Stimulated activated CD8-positive, alpha-beta memory T cell treated with anti-CD3 and anti-CD28 coated beads, Interleukin-4, amount 100 ng/mL, for 1 hour (primary cell): ENCODE measurements at places on chromosomes 11 and 22.

DNA sequence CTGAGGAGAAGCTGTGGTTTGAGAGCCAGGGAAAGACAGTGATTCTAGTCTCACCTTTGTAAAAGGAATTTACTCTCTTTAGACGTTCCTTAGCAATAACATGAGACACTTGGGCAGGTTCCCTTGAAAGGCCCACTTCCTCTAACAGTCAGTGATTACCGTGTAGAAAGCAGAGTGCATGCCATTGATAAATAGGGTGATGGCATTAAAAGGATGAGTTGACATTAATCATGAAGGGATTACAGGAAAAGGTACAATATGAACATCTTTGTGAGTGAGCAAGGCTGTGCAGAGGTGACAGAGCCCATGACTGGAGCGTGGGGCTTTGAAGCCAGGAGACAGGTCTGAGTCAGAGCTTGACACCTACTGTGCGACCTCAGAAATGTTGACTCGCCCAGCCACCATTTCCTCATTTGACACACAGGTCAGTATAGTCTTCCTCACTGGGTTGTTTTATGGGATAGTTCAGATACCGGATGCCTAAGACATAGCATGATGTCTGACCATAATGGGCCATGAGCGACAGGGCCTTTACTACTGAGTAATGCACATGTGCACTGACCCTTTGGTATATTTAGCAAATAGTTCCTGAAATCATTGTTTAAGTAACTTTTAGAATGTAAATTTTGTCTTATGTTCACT is 341.7 kb upstream of the MTNR1B start:
- no peak for DNase-seq

- DNase-seq = no peak
These were observed 150.2 kb downstream of the BRD1 start for GRCh38 chr22:49677495-49677889.

- no peak for DNase-seq
These were observed 56.6 kb upstream of the WNT7B start for GRCh38 chr22:46033256-46034200.

GRCh38 chr22:44570476-44571445 is 72.7 kb upstream of the RTL6 start:
- DNase-seq = no peak

DNA sequence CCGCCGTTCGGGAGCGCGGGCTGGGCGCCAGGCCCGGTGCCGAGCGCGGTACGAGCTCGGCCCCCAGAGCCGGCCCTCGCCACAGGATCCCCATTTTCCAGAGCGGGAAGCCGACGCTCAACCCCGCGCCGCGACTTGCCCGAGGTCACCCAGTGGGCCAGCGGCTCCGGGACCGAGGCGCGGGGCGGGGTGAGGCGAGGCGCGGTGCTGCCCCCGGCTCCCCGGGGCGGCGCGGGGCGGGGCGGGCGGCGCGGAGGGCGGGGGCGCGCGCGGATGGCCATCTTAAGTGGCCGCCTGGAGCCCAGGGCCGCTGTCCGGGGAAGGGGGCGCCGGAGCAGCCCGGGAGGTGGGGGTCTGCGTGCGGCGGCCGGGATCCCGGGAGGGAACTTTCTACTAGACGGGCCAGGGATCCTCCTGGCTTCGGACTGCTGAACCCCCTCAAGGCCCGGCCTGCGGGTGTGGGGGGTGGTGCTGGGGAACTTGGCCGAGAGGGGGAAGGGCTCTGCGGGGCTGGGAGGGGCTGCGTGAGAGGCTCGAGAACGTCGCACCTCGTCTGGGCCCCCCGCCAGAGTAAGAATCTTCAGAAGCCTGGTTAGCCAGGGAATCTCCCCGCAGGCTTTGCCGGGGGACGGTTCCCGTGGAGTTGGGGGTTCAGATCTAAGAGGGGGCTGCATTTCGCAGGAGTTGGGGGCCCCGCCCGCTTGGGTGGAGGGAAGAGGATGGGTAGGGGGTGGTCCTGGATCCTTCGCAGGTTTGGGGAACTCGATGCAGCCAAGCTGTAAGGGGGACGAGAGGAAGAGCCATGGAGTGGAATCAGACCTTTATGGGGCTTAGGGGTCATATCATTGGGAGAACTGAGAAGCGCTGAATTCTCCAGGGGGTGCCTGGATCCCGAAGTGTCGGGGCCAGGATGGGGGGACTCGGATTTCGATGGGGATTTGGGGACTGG is 678 bp upstream of the INPPL1 start:
- no peak for DNase-seq

- DNase-seq = no peak
These were observed 38.1 kb downstream of the DBX1 start for GRCh38 chr11:20122131-20122530.

DNA sequence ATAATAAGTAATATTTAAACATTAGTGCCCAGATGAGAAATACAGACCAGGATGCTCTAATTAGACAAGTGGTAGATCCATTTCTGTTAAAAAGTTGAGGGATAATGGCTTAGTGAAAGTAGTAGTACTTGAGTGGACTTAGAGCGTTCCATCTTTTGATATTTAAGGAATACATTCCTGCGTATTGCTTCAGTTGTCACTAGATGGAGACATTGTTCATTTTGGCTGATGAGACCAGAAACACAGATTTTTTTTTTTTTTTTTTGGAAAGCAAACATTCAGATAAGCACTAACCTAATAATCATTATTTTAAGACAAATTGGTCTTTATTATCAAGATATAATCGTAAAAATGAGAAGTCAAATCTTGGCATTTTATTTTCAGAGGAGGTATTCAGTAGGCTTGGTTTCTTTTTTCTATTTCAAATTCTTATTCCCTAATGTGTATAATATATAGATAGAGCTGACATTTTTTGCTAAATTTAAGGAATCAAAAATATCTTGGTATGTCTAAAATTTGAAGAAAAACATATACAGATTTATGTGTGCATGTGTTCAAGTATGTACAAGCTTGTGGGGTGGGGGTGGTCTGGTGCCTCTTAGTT is 92.9 kb downstream of the DYNC2H1 start:
- no peak for DNase-seq

GRCh38 chr22:37927637-37927936 is 21.5 kb downstream of the MICALL1 start:
- DNase-seq = no peak

DNA sequence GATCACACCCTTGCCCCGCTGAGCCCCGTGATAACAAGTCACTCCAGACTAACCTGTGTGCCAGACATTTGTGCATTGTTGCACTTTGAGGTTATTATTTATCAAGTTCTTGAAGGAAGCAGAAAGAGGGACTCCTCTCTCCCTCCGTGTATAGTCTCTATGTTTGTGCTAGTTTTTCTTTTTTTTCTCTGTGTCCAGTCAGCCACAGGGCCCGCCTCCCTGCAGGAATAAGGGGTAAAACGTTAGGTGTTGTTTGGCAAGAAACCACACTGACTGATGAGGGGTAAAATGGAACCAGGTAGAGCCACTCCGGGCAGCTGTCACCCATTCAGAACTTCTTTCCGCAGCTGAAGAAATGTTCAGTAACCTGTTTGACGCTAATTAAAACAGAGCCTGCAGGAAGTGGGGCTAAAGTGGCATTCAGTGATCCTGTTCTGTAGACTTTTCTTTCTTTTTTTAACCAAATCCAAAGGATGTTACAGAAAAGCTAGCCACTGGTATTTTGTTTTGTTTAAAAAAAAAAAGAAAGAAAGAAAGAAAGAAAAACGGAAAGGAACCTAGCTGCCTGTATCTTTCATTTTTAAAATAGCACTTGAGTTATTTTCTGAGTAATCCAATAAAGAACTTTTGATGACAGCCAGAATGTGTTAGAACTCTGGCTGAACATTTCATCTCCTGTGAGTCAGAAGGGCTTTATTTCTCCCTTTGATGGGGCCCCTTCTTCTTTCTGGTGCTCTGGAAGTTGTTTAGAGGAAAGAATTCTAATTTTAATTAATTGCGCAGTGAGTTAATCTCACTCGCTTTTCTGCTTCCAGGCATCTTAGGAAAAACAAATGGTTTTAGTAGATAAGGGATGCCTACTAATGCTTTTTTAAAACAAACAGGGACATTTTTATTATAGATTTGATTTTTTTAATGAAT is 58.2 kb downstream of the COMMD9 start:
- no peak for DNase-seq

DNA sequence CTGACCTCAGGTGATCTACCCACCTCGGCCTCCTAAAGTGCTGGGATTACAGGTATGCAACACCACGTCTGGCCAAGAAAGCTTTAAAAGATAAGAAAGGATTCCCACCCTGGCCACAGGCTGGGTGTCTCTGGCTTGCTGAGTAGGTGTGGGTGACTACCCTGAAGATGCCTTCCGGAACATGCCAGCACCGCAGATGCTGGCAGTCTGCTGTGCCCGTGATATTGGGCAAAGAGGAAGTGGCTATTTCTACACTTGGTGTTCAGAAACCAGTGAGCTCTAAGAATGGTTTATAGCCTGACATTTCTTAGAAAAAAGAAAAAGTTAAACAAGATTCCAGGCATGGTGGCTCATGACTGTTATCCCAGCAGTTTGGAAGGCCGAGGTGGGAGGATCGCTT is 6.1 kb downstream of the MRPL11 start:
- no peak for DNase-seq

DNA sequence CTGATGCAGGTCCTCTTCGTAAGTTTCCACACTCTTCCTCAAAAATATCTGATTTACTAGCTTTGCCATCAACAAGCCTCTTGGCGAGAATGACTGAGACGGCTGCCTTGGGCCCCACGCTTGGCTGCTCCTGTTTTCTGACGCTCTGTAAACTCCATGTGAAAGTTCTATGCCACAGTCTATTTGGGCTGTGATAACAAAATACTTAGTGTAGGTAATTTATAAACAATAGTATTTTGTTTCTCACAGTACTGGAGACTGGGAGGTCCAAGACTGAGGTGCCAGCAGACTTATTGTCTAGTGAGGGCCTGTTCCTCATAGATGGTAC is 123.2 kb upstream of the SORL1-AS1 start:
- DNase-seq = no peak

DNA sequence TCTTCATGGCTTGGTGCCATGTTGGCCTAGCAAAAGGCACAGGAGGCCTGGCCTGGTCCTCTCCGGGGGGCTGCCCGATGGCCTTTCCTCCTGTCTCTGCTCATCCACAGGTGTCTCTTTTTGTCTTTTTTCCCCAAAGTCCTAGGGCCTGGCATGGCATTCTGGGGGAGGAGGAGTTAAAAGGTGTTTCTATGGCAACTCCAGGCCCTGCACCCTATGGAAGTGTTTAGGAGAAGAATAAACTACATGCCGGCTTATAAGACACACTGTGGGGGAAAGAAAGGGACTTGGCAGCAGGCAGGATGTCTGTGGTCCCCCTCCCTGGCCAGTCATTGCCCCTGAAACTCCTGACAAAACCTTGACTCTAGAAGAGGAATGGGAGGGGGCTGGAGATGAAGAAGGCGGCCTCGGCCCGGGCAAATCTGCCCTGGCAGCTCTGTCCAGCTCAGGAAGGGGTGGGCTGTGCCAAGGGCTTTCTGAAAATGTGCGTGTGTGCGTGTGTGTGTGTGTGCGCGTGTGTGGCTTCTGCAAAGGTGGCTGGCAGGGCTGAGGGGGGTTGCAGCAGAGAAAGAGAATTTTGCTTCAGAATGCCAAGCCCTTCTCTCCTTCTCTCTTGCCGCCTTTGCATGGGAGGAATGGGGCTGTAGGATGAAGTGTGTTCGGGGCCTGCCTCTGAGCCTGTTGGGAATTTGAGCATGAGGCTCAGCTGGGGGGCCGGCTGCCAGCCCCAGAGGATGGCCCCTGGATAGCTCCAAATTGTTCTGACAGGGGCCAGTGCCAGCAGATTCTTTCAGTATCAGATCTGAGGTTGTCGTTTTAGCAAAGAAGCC is 3.2 kb downstream of the TIMP3 start:
- no peak for DNase-seq

GRCh38 chr11:21492931-21493330 is 700.0 kb upstream of the ANO5 start:
- no peak for DNase-seq

- no peak for DNase-seq
These were observed 4.4 kb downstream of the BIK start for GRCh38 chr22:43114958-43115357.

GRCh38 chr11:65432100-65432650 is 9.6 kb downstream of the NEAT1 start:
- DNase-seq = no peak

DNA sequence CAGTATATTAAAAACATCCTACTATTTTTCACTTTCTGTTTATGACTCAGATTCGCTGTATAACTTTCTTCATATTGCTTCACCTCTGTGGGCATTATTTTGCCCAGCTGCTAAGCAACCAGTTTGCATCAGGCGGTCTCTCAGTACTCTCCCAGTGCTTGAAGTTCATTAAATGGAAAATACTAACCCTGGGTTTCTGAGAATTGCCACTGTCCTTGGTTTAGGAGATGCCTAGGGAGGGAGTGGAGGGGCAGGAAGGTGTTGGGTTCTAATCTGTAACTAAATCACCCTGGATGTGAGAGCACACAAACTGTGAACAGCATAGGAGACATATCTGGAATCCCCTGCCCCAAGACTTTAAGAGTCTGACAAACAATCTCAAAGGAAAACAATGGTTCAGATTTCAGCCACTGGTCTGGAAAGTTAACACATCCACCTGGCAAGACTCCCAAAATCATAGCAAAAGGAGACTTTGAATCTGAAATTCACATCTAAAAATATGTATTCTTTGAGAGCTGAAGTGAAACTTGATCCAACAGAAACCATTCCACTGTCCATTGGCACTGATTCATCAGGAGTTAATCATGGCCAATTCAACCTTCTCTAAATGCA is 540.0 kb downstream of the SOX6 start:
- DNase-seq = no peak

DNA sequence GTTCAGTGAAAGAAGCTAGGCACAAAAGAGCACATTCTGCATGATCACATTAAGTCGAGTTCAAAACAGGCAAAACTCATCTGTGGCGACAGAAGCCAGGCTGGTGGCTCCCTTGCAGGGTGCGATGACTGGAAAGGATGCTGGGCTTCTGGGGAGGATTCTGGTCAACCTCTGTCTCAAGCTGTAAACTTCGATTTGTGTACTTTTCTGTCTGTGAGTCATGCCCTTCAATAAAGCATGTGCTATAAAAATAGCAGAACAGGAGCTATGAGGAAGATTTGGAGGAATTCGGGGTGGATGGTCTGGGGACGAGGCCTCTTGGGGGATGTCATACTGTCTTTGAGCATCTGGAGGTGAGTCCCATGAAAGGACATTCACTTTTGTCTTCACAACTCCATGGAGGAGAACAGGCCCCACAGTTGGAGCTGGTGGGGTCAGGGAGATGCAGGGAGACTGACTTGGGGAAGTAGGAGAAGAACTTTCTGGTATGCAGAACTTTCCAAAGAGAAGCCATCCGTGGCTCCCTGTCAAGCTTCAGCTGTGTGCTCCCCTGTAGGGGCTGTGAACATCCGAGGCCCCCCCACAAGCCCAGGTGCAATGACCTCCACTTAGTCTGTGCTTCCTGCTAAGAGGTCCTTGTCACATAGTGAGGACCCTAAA is 77.8 kb upstream of the LINC01488 start:
- DNase-seq = no peak

- no peak for DNase-seq
These were observed 32.6 kb downstream of the TCIRG1 start for GRCh38 chr11:68071281-68072048.
